ENCODE measurements at places on chromosomes 11 and 22.

- DNase-seq, result no peak
Observed at GRCh38 chr11:6390718-6391469, 620 bp downstream of the SMPD1 start.

DNA sequence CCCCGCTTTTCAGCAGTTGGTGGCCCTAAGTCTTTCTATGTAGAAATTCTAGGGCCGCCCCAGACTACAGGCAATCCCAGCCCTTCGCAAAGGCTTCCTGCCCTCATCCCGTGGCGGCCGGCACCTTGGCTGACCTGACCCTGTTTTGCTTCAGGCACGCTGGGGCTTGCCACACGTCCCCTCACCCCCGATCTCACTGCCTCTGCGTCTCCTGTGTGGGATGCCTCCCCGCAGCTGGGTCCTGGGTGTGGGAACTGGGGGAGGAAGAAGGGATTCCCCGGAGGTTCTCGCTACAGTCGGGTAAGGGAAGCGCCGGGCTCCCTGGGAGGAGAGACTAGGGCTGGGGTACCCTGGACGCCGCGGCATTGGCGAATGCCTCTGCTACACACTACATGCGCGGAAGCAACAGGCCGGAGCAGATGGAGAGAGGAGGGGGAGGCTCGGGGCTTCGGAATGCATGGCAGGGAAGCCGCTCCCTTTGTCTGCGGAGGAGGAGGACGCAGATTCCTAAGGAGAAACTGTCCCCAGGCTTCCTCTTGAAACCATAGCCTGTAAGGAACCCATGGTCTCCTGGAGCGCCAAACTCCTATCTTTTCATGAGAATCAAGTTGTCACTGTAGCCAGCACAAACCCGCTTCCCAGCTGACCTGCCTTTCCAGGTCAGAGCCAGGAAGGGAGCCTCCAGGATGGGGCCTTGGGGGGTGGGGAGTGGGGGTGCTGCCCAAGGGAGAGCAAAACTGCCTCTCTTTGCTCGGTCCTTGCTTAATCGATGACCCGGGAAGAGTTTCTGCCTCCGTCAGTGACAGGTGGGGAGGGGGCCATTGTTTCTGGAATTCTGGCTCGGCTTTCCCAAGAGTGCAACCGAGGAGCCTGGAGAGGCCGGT, 1.4 kb downstream of the DTX4 start:
- DNase-seq, result no peak

DNA sequence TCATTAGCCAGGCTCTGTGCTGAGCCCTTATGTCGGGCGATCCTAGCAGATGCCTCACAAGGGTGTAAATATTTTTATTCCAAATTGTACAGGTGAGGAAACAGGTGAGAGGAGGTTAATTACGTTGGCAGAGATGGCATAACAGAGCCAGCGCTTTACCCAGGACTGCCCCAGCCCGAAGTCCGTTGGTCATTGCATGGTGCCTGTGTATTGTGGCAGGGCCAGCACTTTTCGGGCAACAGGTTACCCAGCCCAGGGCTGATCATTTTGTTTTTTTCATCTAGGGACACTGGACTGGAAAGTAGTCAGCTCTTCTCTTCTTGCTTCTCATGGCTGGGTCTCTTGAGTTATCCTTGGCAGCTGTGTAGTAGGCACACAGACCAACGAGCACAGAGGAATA, 202.2 kb upstream of the NAV2 start:
- no peak for DNase-seq

- DNase-seq, result no peak
Observed at GRCh38 chr11:74288911-74289310, 22.5 kb downstream of the P4HA3 start.

- no peak for DNase-seq
Observed at GRCh38 chr11:66107600-66108510, 37.8 kb downstream of the PACS1 start.
